Hematopoietic multipotent progenitor cell (in vitro differentiated cells): ENCODE measurements at places on chromosomes 16 and 17. TPM values are rescaled to one million over a fixed set of nuclear protein-coding genes. Genes with fewer than 3 reads are reported as not detected.

DNA sequence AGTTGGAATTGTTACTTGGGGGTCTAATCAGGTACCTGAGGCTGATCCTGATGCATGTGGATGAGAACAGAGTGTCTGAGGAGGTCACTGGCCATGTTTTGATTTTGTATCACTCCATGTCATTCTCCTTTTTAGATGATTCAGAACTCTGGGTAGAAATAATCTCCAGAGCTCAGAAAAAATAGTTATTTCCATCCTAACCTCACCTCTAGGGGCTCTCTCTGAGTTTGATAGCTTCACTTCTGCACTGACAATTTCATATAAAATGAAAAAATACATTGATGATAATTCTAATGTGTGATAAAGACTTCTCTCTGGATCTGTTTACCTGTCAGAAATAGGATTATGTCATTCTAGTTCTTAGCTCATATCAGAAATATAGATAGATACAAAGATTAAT is 6.2 kb upstream of the KRT12 start:
- no peak for DNase-seq

GRCh38 chr16:21703589-21704174 is 39.9 kb downstream of the OTOA start:
- DNase-seq = no peak

DNA sequence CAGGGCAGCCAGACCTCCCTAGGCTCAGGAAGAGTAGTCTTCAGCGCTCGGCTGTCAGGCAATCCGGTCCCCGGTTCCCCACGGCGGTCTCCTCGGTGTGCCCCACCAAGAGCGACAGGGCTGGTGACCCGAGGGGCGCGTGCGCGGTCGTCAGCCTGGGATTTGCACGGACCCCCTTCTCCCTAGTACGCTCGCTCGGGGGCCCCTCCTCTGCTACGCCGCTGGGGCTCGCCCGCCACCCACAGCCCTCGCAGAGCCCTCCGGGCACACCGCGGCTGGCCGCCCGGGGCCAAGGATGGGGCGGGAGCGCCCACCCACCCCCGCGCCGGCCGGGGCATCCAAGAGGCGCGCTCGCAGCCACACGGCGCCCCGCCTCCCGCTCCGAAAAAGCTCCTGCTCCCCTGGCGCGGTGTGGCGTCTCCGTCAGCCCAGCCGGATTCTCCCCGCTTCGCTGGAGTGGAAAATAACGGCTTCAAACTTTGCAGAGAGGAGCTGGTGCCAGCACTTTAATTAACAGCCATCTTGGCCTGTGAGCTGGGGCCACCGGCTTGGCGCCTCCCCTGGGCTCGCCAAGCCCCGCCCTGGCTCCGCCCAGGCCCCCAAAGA is 2.1 kb upstream of the C1QL1 start:
- no peak for DNase-seq

GRCh38 chr16:30358990-30359870 is 4.1 kb upstream of the CD2BP2 start:
- DNase-seq = no peak

DNA sequence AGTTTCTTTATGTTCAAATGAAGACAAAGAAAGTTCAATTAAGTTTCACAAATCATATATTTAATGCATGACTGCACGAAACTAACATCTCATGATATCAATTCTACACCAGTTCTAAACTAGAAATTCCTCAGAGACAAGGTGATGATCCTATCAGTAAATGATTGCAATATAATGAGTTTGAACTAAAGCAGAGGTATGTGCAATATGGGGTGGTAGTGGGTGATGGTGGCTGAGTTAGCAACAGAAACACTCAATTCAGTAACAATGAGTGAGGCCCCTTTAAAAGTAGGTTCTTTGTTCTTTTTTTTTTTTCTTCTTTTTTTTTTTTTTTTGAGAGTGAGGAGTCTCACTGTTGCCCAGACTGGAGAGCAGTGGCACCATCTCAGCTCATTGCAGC is 1551.7 kb upstream of the GOT2 start:
- no peak for DNase-seq

Gene CDK3
- total RNA-seq = 2.4 TPM

Gene LIG3
- 51.7 TPM for total RNA-seq
